Lower lobe of right lung (tissue), 2 donors: ENCODE measurements at places on chromosomes 5 and 9. TPM values are rescaled to one million over a fixed set of nuclear protein-coding genes. Genes with fewer than 3 reads are reported as not detected.

The MYO10 gene
- 51.5 TPM for total RNA-seq

DNA sequence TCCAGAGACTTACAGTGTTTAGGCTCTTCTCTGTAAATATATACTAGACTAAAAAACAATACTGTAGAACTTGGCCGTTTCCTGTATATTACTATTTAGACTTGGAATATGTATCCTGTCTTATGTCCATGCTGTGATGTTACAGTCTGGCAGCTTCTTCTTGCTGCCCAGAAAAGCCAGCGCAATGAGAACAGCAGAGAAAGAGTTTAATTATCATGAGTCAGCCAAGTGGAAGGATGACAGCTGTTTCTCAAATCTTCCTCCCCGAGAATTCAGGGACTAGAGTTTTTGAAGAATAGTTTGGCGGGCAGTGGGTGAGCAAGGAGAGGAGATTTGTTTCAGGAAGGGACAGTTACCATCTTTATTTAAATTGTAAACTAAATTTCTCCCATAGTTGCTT is 37.5 kb downstream of the NAA35 start:
- DNase-seq: no peak

DNA sequence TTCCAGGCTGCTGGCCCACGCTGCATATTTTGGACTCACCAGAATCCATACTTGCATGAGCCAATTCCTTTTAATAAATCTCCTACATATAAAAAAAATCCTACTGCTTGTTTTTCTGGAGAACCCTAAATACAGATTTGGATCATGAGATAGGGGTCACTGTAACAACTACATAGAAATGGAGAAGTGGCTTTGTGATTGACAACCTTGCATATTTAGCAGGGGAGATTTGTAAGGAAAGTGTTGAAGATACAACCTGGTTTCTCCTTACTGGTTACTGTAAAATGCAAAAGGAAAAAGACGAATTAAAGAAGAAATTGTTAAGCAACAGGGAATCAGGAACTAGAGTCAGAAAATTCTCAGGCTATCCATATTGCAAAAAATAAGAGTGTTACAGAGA is 74.8 kb downstream of the HABP4 start:
- DNase-seq: no peak

The FPGS gene
- 55.4 TPM for total RNA-seq

GRCh38 chr9:70988551-70988950 is 132.9 kb downstream of the TRPM3 start:
- DNase-seq: no peak

DNA sequence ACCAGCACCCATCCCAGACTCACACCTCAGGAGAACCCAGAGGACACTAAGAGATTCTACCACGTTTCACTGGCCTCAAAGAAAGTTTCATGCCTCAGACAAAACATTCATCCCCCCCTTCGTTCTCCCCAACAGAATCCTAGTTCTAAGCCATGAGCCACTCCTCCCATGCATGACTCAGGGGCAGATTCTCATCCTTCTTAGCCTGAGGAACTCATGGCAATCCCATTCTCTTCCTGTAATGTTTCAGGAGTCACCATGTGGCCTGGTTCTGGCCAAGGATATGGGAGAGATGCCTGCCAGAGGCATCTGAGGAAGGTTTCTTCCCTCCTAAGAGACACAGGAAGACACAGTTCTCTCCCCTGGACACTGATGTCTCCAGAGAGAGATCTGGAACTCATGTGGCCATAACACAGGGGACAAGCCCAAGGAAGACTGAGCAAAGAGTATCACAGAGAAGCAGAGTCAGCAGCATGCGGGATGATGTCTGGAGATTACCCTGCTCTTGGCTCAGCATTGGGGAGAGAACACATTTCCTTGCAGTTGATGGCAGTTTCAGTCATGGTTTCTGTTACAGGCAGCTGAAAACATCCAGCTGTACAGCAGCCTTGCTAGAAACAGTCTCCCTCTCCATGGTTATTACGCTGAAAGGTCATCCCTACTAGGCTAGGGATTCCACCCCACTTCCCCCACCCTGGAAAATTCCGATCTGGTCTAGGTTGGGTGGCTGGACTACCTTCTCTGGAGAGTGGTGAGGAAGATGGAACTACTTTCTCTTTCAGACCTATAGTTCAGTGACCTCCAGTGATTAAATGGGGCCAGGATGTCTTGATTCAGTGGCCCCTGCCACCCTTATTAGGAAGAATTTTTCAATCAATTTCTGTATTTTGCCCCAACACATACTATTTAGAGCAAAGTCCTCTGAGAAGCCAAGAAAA is 115.4 kb downstream of the ZNF608 start:
- no peak for DNase-seq

GRCh38 chr9:84310883-84311282 is 29.7 kb downstream of the SLC28A3 start:
- no peak for DNase-seq

The TEX10 gene
- total RNA-seq: 10.5 TPM

DNA sequence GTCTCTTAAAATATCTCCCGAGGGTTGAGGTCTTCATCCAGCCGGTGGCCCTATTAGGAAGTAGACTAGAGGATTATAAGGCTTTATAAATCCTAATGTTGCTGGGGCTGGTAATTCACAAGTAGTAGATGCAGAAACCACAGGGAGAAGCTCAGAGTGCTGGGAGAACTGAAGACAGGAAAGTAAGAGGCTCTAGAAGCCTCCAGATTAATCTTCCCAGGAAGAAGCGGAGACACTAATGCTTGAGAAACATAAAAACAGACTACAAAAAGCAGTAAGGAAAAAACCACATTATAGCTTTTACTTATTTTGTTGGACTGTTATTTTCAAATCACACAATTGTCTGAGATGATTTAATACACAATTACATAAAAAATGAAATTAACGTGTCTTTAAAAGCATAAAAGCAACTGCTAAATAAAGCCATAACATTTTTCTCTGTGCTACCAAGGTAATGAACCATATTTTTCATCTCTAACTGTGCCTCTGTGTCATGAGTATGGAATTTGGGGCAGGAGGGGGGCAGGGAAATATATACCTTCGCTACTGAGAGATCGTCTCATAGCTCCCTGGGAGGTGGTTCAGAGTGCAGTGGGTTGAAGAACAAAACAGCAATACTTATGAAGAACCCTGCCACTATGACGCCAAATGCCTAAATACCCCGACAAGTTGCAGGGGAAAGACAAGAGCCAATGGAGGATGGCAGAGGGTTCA is 806.2 kb upstream of the WWC1 start:
- no peak for DNase-seq

The SPAG8 gene
- total RNA-seq: 13.3 TPM

- DNase-seq: no peak
These were observed 18.6 kb upstream of the CFAP95 start for GRCh38 chr9:69801989-69802388.

GRCh38 chr9:93427655-93428379 is 23.7 kb upstream of the FAM120A start:
- no peak for DNase-seq

- DNase-seq: no peak
These were observed 128.0 kb upstream of the IL12B start for GRCh38 chr5:159458217-159458711.

The MCIDAS gene
- total RNA-seq: 0.56 TPM

DNA sequence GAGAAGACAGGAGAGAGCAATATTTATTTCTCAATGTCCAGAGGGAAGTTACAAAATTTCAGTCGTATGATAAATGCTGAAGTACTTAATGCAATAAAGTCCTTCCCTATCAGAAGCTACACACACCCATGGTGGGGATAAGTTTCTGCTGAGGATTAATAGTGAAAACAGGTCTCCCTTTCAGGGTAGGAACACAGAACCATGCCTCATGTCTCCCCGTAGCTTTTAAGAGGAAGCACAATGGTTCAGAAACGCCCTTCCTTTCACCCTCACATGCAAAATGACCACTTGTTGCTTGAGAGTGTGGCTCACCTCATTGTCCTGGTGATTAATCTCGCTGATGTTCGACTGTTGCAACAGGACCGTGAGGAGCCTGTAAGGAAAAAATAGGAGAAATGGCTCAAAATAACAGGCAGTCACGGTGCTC is 73.6 kb downstream of the ANKRD55 start:
- no peak for DNase-seq

DNA sequence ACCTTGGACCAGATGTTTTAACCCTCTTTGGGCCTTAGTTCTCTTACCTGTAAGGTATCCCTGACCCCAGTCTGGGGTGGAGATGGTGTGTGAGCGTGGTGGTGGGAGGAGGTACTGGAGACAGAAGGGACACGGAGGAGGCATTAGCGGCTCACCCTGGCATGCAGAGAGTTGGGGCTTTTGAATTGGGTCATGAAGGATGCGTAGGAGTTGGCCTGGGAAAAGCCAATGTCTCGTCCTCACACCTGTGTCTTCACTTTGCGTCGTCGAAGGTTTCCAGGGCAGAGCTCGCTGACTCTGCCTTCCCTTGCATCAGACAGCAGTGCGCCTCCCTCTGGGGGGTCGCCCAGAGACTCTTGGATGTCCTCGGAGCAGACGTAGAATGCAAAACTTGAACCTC is 11.2 kb downstream of the RXRA start:
- DNase-seq: no peak

GRCh38 chr5:148427370-148428042 is 43.7 kb downstream of the FBXO38 start:
- DNase-seq: no peak

The C8G gene
- 2.2 TPM for total RNA-seq

The ALDOB gene
- total RNA-seq: 0.38 TPM

The DMRT2 gene
- 0.86 TPM for total RNA-seq

DNA sequence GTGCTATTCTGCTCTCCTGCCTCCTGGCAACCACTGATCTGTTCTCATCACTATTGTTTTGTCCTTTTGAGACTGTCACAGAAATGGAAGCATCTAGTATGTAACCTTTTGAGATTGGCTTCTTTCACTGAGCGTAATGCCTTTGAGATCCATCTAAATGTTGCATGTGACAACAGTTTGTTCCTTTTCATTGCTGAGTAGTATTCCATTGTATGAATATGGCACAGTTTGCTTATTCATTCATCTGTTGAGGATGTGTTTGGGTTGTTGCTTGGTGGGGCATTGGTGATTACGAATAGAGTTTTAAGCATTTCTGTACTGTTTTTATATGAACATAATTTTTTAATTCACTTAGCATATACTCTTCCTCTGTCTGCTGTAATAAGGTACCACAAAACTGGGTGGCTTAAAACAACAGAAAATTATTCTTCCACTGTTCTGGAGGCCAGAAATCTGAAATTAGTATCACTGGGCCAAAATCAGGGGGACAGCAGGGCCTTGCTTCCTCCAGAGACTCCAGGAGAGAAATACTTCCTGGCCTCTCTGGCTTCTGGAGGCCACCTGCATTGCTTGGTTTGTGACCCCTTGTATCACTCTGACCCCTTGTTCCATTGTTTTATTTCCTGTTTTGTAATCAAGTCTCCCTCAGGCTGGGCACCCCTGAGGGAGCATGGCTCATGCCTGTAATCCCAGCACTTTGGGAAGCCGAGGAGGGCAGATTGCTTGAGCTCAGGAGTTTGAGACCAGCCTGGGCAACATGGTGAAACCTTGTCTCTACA is 53.0 kb downstream of the EXOSC2 start:
- DNase-seq: no peak

GRCh38 chr5:55450050-55450765 is 84.6 kb downstream of the PLPP1 start:
- no peak for DNase-seq

DNA sequence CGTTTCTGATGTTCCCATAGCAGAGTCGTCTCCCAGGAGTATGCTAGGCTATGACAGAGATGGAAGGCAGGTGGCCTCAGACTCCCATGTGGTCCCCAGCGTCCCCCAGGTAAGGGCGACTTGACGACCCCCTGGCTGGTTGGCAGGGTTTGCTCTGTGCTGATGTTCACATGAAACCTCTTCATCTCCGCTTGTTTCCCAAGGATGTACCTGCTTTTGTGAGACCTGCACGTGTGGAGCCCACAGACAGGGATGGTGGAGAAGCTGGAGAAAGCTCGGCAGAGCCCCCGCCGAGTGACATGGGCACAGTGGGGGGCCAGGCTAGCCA is 108.3 kb downstream of the WNK2 start:
- DNase-seq: no peak

GRCh38 chr5:10635867-10636350 is 72.0 kb downstream of the ANKRD33B start:
- no peak for DNase-seq

DNA sequence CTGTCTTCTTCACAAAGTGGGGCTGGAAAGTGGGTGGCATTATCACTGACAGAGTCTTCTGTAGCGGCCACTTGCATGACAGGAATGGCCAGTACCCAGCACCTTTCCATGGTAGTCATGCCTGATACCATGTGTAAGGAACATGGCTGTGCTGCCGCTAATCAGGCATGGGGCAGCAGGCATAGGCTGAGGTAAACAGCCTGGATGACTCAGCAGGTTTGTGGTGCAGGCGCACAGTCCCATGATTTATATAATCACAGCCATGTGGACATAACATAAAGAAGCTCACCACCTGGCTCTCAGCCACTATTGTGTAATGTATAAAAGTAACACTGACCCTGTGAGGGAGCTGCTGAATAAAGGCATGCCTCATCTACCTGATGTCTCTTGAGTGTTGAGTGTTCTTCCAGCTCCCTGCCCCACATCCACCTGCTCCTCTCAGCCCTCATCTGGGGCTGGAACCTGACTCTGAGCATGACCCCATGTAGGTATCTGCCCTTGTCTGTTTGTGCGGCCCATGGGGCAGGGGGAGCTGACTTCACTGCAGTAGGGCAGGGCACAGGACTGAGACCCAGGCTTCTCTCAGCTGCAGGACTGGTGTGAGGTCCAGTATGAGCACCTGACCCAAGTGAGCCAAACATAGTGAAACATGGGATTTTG is 13.2 kb upstream of the ICE1 start:
- no peak for DNase-seq

The C9orf50 gene
- total RNA-seq: not detected

DNA sequence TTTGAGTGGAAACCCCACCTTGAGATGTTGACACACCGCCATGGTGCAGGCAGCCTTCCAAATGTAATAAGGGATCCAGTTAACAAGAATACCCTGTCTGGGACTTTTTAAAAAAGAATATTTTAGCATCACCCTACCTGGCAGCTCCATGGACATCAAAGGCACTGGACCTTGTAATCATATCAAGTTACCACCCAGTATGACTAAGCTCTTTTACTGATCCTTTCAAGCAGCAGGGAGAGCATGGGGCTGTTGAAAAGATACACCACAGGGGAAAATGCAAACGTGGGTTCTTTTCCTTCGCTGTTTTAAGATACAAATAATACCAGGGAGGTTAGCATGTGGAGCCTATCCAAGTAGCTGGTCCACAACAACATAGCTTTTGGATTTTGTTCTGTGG is 211.2 kb downstream of the SAXO1 start:
- DNase-seq: no peak

DNA sequence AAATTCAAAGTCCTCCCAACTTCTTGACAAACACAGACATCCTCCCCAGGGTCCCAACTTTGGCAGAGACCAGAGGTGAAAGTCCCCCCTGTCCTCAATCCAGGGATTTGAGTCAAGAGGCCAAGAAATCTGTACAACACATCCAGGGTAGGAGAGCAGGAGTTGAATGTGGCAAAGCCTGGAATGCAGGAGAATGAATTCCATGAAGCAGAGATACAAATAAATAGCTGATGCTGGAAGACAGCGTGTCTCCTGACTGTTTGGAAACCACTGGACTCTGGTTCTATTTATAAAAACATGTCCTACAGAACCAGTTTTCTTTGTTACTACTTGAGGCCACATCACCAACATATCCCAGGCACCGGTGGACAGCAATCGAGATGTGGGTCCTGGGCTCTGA is 43.7 kb upstream of the SLIT3 start:
- no peak for DNase-seq
